ENCODE measurements at places on chromosomes 7 and 10.
A peak's percentile ranks its signal among the peaks of the same experiment; 100 is the strongest.

DNA sequence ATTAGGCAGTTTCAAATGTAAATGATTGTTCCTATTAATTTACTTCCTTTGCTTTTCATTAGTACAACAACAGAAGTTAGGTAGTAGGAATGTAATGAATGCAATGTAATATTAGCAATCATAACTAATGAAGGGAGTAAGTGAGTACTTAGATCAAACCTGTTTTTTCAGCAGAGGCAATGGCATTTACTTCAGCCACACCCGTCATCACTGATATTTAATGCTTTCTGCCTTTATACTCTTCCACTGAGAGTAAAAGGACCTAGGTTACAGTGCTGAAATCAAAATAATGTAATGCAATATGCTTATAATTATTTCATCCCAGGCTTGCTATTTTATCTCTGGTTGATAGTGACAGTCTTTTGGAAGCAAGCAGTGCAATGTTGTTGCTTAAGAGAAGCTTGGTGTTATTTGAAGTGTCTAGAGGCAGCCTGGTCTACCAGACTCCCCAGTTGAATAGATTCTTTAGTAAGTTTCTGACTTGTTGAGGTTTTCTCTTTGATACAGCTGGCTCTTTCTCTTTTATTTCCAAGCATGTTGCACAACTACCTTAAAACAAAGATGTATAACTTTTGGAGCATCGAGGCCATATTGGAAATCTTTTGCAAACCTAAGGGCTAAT, 149.4 kb downstream of the RNLS start:
- no peak for DNase-seq

DNA sequence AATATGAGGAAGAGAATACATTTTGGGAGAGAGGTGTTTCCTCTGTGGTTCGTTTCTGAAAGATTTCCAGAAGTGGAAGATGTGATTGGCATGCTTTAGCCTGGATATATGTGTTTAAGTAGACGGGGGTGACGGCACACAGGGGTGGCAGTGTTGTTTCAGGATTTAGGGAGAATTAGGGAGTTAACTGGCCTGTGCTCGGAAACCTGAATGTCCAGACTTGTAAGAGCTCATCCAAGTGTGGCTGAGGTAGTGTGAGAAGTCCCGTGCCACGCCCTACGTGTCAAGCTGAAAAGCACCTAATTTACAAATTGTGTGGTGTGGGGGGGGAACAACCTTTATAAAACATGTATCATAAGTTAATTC, 1.1 kb downstream of the RALA start:
- no peak for DNase-seq

DNA sequence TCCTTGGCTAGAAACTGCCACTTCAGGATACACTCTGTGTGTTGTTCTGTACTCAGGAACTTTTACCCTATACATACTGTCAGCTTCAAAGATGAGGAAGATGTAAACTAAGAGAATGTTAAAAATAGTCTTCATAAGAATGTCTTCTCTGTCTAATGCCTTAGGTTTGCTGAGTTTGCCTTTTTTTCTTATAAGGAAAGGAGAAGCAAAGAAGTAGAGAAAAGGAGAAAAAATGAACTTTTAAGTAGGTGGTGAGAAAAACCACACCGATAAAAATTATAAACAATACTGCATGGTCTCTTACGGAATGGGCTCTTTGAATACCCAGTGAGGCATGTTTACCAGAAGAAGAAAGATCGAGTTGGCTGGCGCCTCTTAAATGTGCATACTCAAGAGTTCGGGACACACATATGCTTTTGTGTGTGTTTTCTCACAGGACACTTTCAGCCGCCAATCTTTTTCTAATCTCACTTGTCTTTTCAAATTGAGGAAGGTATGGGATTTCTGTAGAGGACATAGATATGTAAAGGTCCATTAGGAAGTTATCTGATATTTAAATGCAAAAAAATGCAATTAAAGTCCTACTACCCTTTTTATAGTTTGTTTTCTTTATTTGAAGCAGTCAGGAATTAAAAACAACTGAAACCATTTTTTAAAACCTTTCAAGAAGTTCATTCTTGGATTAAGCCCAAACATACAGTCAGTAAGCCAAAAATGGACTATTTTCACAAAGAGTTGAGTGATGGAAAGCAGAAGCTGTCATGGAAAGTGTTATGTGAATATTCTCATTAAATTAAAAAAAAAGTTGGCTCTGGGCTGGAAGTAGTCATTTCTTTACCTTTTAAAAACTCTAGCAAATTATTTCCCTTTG, 100.6 kb upstream of the MDFIC start:
- DNase-seq = no peak

DNA sequence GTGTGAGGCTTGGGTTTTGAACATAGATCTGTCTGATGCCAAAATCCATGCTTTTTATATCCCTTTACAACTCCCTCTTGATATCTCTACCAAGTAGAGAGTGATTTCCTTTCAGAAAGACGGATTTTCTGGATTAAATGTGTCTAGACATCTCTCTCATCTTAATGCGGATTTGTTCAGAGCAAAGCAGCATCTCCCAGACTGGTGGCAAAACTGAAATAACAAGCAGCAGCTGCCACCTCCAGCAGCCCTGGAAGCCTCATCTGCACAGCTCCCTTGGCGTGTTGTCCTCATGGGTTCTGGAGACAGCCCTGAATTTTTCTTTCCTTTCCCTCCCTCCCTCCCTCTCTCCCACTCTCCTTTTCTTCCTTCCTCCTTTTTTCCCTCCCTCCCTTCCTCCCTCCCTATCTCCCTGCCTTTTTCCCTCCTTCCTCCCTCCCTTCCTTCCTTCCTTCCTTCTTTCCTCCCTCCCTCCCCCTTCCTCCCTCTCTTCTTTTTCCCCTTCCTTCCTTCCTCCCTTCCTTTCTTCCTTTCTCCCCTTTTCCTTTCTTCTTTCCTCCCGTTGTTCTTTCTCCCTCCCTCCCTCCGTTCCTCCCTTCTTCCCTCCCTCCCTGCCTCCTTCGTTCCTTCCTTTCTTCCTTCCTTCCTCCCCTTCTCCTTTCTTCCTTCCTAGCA, 639.9 kb downstream of the TYW1 start:
- no peak for DNase-seq

GRCh38 chr10:3897156-3897555, 112.1 kb upstream of the KLF6 start:
- DNase-seq = no peak

DNA sequence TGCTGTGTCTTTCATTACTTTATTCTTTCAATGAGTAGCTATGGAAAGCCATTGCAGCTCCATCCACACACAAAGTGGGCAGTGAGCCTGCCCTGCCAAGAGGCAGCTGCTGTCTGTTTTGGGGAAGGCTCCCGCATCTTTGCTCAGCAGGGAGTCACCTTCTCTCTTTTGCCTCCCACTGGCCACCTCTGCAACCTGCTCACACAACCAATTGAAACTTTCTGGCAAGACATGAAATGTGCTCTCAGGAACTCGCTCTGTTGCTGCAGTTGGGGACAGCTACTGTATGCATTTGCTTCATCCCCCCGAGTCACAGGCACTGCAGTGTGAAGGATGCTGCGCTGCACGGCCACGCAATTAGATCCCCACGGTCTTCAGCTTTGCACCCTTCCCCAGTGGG, 244.8 kb upstream of the NFE2L3 start:
- DNase-seq = no peak

GRCh38 chr7:18886832-18887231, 230.6 kb downstream of the TWIST1 start:
- no peak for DNase-seq

GRCh38 chr7:87850836-87851593, 25.1 kb downstream of the SLC25A40 start:
- DNase-seq = no peak

DNA sequence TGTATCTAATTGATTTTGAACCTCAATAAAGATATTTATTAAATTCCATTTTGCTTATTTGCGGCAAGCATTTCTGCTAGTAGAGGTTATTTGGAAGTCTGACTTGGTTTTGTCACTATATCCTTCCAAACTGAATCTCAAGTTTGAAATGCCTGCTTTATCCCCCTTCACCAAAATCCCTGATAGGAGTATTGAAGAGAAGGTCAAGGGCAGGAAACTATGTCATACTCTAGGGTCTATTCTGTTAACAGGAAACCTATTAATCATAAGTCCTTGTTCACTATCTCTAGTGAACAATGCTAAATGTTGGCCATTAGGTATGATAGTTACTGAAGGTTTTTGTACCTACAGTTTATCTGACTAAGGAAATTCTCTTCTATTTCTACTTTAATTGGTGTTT, 11.5 kb downstream of the GNAT3 start:
- DNase-seq = no peak

- DNase-seq = no peak
These were observed 54.3 kb upstream of the AKR1E2 start for GRCh38 chr10:4771554-4772201.

GRCh38 chr7:94354953-94355352, 39.7 kb upstream of the COL1A2 start:
- no peak for DNase-seq

DNA sequence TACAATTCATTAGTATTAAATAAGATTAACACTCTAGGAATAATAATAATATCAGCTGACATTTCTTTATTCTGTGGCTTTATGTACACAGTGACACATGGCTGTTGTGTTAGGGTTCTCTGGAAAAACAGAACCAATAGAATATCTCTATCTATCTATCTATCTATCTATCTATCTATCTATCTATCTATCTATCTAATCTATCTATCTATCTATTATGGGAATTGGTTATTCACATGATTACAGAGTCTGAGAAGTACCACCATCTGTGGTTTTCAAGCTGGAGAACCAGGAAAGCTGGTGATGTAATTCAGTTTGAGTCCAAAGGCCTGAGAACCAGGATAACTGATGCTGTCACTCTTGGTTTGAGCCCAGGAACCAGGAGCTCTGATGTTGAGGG, 194.1 kb upstream of the MTPN start:
- DNase-seq = no peak

DNA sequence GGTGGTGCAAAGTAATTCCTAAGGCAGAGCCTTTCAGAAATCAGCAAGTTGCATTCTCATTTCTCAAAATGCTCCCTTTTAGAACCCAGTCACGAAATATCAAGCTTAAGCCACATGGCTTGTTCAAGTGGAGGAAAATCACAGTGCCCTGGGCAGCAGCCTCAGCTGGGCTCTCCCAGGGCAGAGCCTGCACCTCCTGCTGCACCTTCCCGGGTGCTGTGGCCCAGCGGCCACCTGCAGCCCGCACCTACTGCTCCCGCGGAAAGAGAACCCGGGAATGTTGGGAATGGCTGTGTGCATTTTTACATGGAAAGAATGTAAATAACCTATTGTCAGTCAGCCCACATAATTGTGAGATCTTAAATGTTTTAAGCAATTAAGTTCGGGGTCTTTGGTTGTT, 396.5 kb upstream of the VSTM2A start:
- DNase-seq = no peak

DNA sequence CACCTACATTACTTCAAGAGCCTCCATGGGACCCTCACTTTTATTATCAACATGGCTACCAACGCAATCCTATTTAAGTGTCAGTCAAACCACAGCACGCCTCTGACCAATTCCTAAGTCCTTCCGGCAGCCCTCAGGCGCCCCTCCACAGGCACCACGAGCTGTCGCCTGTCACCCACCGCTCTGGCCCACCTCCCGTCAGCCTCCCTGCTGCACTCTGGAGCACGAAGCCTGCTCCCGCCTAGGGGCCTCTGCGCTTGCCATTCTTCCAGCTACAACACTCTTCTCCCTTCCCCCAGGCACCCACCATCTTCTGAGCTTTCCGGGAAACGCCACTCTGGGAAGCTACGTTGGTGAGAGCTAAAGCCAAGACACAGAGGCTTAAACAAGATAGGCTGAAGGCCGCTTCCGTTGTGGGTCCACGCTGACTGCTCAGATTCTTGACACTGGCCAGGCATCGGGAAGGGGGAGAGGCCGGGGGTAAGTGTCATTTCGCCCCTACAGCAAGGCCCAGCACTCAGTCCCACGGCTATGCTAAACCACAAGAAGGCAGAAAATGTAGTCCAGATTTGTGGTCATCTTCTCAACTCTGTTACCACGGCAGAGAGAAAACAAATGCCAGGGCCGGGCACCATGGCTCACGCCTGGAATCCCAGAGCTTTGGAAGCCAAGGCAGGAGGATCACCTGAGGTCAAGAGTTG, 56.7 kb downstream of the GNA12 start:
- no peak for DNase-seq

GRCh38 chr7:94778711-94779459, 123.0 kb upstream of the SGCE start:
- DNase-seq = no peak

GRCh38 chr7:47342296-47343060, 239.4 kb downstream of the TNS3 start:
- no peak for DNase-seq

- DNase-seq = no peak
These were observed 245.6 kb downstream of the SLC25A13 start for GRCh38 chr7:96076350-96076707.

DNA sequence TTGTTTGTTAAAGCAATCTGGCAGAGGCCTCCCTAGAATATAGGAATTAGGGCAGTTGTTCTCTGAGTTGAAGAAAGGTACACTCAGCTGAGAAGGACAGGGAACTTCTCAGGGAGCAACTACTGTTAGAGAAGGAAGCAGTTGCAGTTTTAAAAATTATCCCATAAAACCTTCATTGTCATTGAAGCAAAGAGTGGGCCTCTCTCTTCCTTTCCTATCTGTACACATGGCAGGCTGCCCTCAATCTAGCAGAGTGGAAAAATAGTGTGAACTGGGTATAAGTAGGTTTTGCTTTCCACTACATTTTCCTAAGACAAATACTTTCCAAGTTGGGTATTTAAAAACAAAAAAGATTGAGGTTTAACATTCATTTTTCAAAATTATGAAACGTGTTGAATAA, 236.7 kb upstream of the KLF14 start:
- DNase-seq = no peak

DNA sequence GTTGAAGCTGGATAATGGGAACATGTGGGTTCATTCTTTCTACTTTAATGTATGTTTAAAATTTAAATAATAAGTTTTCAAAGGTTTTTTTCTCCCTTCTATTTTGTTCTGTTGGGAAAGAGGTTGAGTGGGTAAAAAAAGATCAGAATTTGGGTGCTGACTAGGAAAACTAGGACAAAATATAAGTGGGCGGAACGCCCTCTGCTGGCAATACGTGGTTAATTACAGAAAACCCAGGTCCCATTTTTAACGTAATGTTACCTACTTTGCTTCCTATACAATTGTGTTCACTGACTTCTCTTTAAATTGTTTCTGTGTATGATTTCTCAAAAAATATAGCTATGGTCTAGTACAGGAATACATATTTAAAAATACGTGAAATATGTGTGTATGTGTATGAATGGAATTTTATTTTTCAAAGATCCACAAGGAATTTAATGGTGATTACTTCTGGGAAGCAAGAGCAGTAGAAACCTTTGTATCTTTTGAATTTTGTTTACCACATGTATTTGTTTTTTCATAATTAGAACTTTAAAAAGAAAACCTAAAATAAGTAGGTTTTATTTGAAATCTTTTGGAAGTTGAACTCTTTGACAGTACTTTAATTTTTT, 8.7 kb downstream of the ECD start:
- DNase-seq = peak; percentile 48

DNA sequence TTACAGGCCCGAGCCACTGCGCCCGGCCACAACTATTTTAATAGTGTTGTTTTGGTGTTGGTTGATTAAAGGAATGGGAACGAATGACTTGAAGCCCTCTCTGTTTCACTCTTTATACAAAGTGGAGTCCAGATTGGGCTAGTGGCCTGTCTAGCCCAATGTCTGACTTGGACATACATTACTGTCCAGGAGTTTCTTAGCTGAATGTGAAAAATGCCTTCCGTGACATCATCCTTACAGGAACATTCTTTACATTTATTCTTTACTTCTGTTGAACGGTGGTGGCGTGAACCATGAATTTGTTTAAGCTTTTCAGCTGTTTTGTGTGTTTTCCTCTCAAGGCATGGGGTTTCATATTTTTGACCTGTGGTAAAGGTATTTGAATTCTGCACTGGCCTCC, 67.9 kb downstream of the DAGLB start:
- DNase-seq = no peak

GRCh38 chr7:40656349-40656748, 521.5 kb downstream of the SUGCT start:
- DNase-seq = no peak

Data from Right ventricle myocardium superior (tissue), 1 donor.